NCI-H1105 (cell line): ENCODE measurements at places on chromosomes 12 and 14.

DNA sequence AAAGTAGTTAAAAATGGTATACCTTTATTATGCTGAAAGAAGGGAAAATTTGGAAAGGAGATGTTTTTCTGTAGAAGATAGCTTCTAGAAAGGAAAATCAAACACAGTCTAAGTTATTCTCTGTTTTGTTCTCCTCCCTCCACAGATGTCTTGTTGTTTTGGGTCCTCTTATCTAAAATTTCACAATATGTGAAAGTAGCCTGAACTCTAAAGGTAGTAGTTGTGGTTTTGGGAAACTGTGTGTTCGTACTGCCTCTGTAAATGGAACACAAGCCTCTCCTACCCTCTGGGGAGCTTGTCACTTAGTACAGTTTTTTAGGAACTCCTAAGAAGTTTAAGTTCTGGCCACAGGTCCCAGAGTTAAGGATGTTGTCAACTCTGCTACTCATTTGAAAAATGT, 112.6 kb downstream of the CRADD start:
- DNase-seq, result no peak

DNA sequence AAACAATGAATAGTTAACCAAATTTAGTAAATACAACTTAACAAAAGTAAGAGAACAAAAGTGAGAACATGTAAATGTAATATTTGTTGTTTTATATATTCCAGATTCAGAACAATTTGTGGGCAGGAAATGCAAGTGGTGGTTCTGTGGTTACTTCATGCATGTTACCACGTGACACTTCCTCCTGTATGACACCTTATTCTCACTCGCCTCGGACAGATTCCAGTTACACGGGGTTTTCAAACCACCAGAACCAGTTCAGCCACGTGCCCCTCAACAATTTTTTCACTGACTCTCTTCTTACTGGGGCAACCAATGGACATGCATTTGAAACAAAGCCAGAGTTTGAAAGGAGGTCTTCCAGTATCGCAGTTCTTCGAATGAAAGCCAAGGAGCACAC, 21.0 kb downstream of the ALX1 start:
- DNase-seq, result no peak

DNA sequence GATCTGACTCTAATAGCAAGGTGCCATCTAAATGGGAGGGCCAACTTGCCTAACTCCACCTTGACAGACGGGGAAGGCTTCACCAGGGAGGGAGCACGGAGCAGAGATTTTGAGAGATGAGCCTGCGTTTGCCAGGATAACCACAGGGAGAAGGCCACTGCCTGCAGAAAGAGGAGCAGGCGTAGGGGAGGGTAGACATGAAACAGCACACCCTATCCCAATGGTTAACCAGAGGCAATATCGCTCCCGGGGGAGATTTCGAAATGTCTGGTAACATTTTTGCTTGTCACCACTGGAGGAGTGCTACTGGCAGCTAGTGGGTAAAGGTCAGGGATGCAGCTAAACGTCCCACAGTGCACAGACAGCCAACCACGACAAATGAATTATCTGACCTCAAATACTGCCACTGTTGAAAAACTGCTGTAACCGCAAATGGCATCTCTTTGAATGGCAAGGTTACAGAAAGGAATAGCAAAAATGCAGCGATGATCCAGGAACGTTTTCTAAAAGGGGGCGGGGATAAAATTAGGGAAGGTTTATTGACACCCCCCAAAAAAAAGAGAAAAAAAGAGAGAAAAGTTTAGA, 126.0 kb upstream of the ATF7IP start:
- no peak for DNase-seq

GRCh38 chr12:50728841-50729240, 35.1 kb upstream of the ATF1 start:
- no peak for DNase-seq

GRCh38 chr12:32483499-32483898, 84.1 kb downstream of the FGD4 start:
- DNase-seq, result no peak

- no peak for DNase-seq
Measured at GRCh38 chr12:90690120-90690519, 264.9 kb downstream of the CCER1 start.

- no peak for DNase-seq
Measured at GRCh38 chr12:96335270-96335669, 65.0 kb downstream of the CDK17 start.

- no peak for DNase-seq
Measured at GRCh38 chr12:123937707-123938591, 34.7 kb downstream of the CCDC92 start.

DNA sequence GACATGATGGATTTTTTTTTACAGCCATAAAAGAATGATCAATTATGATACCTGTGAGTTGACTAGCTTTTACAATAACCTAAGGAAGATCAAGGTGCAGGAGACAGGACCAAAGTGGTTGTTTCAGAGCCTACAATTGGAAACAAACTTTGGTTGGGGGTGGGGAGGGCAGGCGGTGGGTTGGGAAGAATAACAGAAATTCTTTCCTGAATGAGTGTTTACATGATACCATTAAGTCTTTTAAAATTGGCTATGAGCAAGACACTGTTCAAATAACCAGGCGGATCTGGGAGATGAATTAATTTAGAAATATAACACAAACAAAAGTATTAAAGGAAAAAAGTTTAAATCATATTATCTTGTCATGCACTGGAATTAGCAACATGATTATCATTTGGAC, 7.2 kb downstream of the NFYB start:
- DNase-seq, result no peak

DNA sequence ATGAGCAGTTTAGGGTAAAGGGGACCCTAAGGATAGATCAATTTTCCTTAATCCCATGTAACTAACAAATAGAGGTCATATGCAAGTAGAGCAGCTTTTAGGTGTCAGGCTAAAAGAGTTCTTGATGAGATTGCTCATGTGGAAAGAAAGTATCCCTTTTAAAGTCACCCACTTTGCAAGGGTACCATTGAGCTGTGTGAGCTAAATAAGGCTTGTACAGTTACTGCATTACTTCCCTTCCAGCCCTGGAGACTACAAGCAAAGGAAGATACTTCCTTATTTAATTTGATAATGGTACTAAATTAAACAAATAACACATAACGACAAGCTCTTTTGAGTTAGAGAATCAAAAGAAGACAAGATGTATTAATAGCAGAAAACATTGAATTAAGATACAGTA, 191.7 kb downstream of the TMX1 start:
- no peak for DNase-seq

DNA sequence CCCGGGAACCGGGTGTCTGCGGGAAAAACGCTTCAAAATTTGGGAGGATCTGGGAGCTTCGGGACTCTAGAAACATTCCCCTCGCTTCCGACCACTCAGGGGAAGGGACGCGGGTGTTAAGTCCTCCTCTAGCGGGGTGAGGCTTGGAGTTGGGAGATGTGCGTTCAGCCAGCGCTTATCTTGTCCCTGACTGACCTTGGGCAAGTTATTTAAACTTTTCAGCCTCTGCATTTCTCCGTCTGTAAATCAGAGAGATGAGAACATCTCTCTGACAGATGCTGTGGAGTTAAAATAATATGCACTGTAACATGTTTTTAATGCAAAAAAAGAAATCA, 76.9 kb upstream of the ANO4 start:
- no peak for DNase-seq

DNA sequence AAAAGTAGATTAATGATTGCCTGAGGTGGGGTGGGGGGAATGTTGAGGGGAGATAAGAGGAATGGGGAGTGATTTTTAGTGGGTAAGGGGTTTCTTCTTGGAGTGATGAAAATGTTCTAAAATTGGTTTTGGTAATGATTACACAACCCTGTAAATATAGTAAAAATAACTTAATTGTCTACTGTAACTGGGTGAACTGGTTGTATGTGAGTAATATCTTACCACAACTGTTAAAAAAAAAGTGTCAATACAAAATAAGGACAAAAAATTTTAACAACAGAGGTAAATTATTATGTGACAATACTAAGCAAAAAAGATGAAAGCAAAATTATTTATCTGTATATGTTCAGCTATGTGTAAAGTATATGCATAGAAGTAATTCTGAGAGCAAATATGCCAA, 86.3 kb upstream of the RASSF8 start:
- no peak for DNase-seq

GRCh38 chr12:96881608-96882007, 25.4 kb upstream of the NEDD1 start:
- DNase-seq, result no peak

DNA sequence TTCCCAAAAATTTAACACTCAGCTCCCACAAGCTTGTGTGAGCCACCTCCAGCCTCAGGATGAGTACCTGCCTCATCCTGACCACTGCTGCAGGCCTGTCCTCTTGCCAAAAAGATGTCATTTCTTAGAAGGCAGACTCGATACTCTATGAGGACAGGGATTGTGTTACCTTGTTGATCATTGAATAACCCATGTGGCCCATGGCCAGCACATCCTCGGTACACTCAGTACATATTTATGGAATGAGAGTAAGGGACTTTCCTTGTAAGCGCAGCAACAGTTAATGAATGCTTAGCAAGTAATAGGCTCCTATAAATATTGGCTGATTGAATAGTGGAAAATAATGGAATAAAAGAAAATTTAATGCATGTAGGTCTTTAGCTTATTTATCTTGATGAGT, 15.3 kb upstream of the DGLUCY start:
- DNase-seq, result no peak

GRCh38 chr12:94033784-94034183, 114.6 kb upstream of the PLXNC1 start:
- DNase-seq, result no peak

DNA sequence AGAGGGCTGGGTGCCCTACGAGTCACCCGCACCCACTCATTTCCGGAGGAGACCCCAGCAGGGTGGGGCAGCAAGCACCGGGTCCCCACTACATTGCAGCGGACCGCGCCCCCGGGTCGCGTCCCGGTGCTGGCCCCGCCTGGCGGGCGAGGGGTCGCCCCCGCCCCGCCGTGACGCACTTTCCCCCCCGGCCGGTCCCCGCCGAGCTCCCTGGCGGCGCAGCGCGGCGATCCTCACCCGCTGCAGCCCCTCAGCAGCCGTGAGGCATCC, 106.1 kb downstream of the PRICKLE1 start:
- DNase-seq, result no peak

- no peak for DNase-seq
Measured at GRCh38 chr14:100825713-100826331, at the start of gene MEG3. Gene MEG3 (plus strand): TSS chr14:100826118.

- DNase-seq, result no peak
Measured at GRCh38 chr12:132608231-132609171, 1.9 kb downstream of the LRCOL1 start.

DNA sequence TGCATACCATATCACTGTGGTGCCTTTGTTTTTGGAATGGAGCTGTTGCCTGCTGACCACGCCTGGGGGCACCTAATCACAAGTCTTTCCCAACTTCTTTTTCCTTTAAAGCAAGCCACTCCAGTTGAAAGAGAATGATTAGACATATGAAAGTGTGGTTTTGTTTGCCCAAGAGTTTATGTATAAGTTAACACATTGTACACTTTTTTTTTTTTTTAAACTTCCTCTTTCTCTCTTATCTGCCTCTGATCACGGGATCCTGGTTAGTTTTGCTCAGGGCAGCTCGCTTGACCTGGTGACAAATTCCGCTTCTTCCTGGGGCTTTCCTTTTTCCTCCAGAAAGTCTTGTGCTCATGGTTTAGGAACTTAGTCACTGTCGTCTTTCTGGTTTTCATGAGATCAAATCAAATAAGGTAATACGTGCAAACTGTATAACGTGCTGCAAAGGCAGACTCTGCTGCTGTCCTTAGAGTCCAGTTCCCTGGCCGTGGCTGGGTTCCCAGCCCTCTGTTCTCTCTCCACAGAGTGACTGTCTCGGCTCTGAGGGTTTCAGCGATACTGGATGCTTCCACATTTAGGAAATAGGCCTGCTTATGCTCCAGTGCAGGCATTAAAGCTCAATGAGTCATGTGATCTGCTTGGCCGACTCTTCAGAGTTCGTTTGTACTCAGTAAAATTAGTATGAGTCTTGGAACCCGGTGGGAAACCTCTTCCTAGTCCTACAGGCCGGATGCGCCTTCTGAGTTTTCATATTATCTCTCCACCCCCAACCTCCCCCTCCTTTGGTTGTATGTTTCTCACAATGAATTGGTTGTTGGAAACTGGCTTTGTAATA, 15.2 kb downstream of the RASSF3 start:
- DNase-seq, result no peak

DNA sequence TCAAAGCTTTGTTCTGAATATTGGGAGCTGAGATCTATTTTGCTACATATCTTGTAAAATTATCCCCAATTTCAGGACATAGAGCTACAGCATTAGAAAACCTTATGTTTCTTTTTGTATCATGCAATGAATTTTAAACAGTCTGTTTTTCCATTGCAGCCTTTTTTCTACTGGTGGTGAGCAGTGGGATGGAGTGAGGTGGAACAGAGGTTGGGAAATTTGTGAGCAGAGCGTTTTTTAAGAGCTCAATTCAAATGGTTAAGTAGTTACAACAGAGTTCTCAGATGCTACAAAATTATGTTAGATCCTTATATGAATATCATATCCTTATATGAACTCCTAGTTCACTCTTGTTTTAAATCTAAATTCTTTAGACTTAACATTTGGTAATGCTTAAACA, 139.0 kb upstream of the PLEKHG7 start:
- no peak for DNase-seq

GRCh38 chr12:22828066-22828465, 203.1 kb downstream of the ETNK1 start:
- DNase-seq, result no peak

DNA sequence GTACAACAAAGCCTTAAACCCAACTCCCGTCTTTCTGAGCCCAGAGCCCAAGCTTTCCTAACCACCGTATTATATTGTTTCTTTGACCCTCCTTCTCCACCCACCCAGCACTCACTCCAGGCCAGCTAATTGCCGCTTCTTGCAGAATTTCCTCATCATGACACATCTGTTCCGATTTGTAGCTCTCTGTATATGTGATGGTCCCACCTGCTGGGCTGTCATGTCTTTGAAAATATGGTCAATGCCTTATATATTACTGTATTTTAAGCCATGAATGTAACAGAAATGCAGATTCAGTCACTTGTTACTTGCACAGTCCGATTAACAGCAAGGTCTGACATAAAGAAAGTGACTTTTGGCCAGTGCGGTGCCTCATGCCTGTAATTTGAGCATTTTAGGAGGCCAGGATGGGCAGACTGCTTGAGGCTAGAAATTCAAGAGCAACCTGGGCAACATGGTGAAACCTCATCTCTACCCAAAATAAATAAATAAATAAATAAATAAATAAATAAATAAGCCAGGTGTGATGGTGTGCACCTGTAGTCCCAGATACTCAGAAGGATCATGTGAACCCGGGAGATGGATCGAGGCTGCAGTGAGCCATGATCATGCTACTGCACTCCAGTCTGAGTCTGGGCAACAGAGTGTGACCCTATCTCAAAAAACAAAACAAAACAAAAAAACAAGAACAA, 359.8 kb downstream of the ATP23 start:
- DNase-seq, result no peak

GRCh38 chr14:68366656-68367055, 426.2 kb downstream of the ZFP36L1 start:
- DNase-seq, result no peak

DNA sequence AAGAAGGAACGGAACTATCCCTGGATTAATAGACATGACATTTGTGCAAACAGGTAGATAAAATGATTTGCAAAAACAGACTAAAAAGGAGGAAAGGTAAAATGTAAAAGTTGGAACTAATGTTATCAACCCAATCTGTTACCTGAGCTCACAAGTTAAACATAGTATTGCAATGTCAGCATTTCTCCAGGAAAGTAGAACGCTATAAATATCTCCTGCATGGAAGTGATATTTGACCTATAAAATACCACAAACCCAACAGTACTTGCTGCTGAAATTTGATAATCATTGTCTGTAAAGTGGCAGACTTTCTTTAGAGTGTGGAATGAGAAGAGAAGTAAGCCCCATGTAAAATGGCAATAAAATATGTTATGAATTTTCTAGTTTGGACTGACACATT, 1435.7 kb downstream of the LRFN5 start:
- DNase-seq, result no peak

- no peak for DNase-seq
Measured at GRCh38 chr12:123073962-123074801, 76.7 kb downstream of the PITPNM2 start.
